ENCODE measurements at places on chromosomes 6 and 20. TPM values are rescaled to one million over a fixed set of nuclear protein-coding genes. Genes with fewer than 3 reads are reported as not detected.

SHLD1 gene
- total RNA-seq = 2.6 TPM

CGAS gene
- total RNA-seq = 8.7 TPM

B3GALT4 gene
- 5.9 TPM for total RNA-seq

SIRPG gene
- total RNA-seq = not detected

GRM4 gene
- not detected for total RNA-seq

CGA gene
- total RNA-seq = not detected

EMILIN3 gene
- total RNA-seq = 0.09 TPM

AVP gene
- total RNA-seq = not detected

Measured in dermis blood vessel endothelial cell (primary cell).